ENCODE measurements at places on chromosomes 4 and X.

DNA sequence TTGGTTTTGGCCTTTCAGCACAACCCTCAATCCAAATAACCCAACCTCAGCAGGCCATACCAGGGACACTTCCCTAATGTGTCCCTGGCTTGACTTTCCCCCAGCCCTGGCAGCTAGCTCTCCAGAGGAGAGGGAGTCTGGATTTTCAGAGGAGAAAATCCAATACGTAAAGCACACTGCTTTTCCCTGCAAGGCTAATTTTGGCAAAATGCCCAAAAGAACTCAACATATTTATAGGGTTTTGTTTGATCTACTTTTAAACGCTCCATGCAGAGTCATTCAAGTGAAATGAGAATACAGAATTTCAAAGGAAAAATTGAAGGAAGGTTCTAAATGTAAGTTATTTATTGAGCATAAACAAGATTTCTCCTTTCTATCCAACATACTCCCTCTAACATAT, 167.2 kb downstream of the SH3KBP1 start:
- peaks cover 5% of the 10 kb centered on the region for H3K36me3 ChIP-seq
- H3K27ac ChIP-seq: no peak overlapping the region
- no peaks in the 10 kb centered on the region for H3K27me3 ChIP-seq
- DNase-seq: no peak
- H3K4me1 ChIP-seq: peaks cover 23% of the 10 kb centered on the region
- H3K4me3 ChIP-seq: no peak overlapping the region

DNA sequence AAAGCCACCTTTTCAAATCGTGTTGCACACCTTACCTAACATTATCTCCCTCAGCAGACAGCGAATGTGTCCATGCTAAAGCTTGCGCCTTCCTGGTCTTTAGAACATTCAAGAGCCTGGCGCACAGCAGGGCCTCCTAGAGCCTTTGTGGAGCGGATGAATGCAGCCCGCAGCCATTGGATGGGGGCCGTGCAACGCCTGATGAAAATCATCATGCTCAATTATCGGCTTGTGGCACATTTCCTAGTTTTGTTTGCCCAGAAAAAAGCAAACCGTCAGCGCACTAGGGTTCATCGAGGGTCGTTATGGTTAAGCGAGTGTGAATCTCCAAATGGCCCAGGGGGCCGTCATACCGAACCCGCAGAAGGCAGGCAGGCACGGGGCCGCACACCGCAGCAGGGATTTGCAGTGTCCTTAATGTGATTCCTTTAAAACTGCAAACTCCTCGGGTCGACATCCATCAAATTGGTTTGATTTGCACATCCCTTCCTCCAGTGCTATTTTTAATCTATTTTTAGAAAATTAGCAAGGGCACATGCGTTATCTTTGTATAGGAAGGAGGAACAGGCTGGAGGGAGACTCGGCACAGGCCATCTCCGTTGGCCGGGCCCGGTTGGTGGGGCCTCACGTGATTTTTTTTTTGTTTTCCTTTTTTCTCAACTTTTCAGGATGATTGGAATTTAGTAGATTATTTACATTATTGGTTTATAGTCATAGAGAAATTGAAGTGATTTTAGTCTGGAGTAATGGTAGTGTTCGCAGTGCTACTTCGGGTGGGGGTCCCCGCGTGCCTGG, 53.1 kb downstream of the ABLIM2 start:
- H3K36me3 ChIP-seq: no peaks in the 10 kb centered on the region
- no peak for DNase-seq
- peaks cover 1% of the 10 kb centered on the region for H3K27me3 ChIP-seq
- no peak overlapping the region for H3K27ac ChIP-seq
- no peaks in the 10 kb centered on the region for H3K4me1 ChIP-seq
- no peak overlapping the region for H3K4me3 ChIP-seq

DNA sequence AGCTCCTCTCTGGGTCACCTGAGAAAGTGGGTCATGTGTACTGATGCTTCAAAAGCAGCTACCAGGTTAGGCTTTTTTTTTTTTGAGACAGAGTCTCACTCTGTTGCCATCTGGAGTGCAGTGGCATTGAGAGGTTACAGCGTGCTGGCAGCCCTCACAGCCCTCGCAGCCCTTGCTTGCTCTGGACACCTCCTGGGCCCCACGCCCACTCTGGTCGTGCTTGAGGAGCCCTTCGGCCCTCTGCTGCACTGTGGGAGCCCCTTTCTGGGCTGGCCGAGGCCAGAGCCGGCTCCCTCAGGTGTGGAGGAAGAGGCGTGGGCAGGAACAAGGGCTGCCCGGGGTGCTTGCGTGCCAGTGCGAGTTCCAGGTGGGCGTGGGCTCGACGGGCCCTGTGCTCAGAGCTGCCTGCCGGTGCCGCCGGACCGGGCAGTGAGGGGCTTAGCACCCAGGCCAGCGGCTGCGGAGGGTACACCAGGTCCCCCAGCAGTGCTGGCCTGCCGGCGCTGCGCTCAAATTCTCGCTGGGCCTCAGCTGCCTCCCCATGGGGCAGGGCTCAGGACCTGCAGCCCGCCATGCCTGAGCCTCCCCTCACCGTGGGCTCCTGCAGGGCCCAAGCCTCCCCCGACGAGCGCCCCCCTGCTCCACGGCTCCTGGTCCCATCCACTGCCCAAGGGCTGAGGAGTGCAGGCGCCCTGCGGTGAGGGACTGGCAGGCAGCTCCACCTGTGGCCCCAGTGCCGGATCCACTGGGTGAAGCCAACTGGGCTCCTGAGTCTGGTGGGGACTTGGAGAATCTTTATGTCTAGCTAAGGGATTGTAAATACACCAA, 49.3 kb upstream of the IL21 start:
- DNase-seq: no peak
- no peak overlapping the region for H3K4me3 ChIP-seq
- peaks cover 25% of the 10 kb centered on the region for H3K4me1 ChIP-seq
- peaks cover 2% of the 10 kb centered on the region for H3K36me3 ChIP-seq
- no peaks in the 10 kb centered on the region for H3K27me3 ChIP-seq

DNA sequence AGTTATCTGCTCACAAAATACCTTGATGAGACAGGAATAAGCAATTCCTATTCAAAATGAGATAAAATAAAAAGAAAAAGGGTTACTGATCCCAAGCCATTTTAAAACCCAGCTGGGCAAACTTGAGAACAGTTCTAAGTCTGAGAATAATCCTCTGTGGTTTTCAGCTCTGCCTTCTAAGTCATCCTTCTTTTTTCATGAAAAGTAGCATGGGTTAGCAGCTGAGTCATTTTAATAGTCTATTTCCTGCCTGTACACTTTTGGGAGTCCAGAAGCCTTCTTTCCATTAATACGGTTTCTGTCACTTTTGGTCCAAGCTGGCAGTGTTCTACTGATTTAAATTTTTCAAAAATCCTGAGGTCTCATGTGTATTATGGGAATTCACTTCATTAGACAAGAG, 374.3 kb downstream of the IQCM start:
- no peaks in the 10 kb centered on the region for H3K4me1 ChIP-seq
- H3K4me3 ChIP-seq: no peak overlapping the region
- H3K27ac ChIP-seq: no peak overlapping the region
- H3K27me3 ChIP-seq: no peaks in the 10 kb centered on the region
- H3K36me3 ChIP-seq: no peaks in the 10 kb centered on the region

GRCh38 chrX:22338740-22339139, 66.0 kb downstream of the CBLL2 start:
- H3K27me3 ChIP-seq: peaks cover 3% of the 10 kb centered on the region
- no peaks in the 10 kb centered on the region for H3K36me3 ChIP-seq
- no peak overlapping the region for H3K4me3 ChIP-seq

Measured in activated naive CD8-positive, alpha-beta T cell treated with anti-CD3 and anti-CD28 coated beads, Interleukin-2, amount 10 ng/mL, durations not matched to agents 7 days and 5 days (primary cell).